ENCODE measurements at places on chromosomes 2 and 18. TPM values are rescaled to one million over a fixed set of nuclear protein-coding genes. Genes with fewer than 3 reads are reported as not detected.

Gene NGEF
- 1.3 TPM for total RNA-seq

Gene ASPRV1
- total RNA-seq: not detected

Gene FBXO36
- 5.3 TPM for total RNA-seq

Gene SOWAHC
- total RNA-seq: 2.7 TPM

DNA sequence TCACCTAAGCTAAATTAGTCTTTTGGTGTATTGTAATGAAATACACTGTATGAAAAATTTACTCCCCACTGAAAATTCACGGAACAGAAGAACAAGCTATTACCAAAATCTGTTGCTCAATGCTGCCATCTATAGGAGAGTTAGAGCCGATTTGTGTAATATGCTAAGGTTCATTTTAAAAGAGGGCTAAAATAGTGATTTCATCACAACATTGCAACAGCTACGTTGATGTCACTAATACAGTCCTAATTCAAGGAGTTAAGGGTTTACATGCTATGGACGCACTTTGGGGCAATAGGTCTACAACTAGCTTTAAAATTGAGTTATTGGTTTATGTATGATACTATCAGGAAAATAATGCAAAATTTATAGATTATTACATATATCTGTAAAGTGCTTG is 3.0 kb upstream of the IRS1 start:
- peak; percentile 78 for DNase-seq

DNA sequence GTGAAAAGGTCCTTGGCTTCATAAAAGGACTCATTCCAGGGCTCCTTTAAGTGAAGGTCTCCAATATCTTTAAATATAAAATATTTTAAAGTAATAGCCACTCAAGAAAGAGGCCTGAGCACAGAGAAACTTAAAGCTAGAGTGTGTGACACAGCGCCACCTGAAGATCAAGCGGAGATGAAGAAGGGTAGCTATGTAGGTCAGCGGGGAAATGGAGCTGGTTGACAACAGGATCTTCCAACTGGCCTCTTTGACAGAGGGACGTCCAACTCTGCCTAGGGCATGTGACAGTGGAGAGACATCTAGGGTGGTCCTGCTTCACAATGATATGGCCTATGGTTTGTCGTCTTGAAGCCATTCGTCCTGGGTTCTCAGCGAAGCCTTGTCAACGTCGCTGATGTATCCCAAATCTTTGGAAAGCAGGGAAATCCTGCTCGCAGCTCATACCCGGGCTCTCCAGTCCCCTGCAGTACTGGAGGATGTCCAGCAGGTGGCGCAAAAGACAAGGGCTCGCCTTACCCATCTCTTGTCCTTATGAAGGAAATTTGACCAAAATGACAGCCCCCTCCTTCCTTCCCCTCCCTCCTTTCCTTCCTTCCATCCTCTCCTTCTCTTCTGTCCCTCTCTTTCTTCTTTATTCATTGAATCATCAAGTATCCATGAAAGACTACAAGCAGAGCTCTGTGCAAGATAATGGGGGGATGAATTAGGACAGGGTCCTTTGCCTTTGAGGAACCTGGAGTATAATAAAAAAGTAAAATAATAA is 59.6 kb downstream of the LONRF2 start:
- DNase-seq: peak; percentile 44

- no peak for DNase-seq
Measured at GRCh38 chr2:239687441-239687840, 286.6 kb upstream of the HDAC4 start.

DNA sequence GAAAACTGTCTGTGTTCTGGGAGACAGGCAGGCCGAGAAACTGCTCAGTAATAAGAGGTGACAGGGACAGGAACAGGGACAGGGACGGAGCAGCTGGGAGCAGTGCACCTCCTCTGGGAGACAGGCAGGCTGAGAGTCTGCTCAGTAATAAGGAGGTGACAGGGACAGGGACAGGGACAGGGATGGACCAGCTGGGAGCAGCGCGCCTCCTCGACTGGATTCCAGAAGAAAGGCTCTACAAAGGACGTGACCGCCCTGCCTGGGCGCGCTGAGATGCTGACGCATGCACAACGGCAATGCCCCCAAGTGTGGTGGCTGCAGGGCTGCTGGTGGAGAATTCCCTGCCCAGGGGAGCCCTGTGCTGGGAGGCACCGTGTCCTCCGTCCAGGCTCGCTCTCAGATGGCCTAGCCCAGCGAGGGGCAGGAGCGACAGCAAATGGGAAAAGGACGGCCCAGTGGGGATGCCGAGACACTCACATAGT is 44.2 kb upstream of the PXDN start:
- DNase-seq: no peak

- peak; percentile 34 for DNase-seq
Measured at GRCh38 chr2:224147174-224147573, 108.1 kb upstream of the SERPINE2 start.

DNA sequence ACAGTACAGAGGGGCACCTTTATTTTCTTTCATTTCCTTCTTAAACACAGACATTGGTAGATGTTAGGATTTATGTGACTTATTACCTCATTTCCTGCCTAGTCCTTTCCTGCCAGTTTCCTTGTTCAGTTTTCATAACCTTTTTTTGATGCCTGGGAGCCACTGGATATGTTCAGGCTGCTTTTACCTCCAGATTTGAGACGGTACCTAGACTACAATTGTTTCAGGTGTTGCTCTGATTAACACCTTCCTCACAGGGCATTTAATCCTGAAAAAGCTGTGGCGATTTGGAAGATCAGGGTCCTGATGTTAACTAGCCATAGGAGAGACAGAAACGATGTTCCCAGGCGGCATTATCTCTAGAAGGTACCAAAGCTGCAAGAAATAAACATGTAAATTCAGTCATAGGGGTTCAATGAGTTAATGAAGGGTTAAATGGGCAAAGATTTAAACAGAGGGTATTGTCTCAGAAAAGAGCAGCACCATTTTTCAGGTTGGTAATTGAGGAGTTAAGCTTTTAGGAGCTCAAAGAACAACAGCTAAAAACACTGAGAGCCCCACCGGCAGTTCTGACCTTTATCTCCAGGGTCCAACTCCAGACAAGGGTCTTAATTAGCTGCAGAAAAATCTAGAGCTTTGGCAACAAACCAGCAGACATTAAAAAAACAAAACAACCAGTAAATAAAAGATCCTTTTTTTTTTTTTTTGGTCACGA is 93.3 kb downstream of the HRH4 start:
- no peak for DNase-seq

- peak; percentile 55 for DNase-seq
Measured at GRCh38 chr2:228048838-228049490, 132.5 kb downstream of the SPHKAP start.
